Stimulated activated CD4-positive, alpha-beta T cell treated with anti-CD3 and anti-CD28 coated beads, Interleukin-12 subunit alpha, Interleukin-12 subunit beta, amount 100 ng/mL, for 24 hours (primary cell): ENCODE measurements at places on chromosomes 5 and 9.

DNA sequence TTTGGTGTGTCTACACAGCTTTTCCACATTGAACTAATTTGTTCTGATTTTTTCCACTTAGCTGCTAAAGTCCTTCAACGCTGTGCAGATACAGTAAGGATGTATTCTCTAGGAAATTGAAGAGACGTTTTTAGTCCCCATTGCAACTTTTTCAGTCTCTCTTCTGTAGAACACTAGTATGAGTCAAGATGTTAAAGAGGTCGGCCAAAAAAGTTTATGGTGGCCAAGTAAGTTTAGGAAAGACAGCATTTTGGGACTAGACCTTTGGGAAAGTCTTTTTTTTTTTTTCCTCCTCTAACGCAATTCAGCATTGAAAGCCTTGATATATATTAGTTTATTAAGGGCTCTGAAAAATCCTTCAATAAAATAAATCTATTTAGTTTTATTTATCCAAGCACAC lies 243.5 kb upstream of the FBXL7 start:
- DNase-seq, result no peak

DNA sequence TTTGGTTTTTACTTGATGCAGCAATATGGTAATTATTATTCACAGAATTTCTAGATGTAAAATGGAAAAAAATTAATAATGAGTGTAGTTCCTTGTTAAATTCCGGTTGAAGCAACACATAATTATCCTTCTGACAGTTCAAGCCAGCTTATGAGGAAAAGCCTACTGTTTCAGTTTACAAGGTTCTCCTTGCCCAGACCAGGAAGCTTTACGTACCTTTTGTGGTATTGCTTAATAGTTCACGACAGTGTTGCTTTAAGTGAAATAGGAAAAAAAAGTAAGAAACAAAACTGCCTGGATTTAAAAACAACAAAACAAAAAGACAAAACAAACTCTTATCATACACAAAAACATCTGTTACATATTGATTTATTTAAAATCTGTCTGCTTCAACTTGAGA lies 547.3 kb upstream of the C9orf72 start:
- no peak for DNase-seq

GRCh38 chr9:105670315-105670714 lies 8.1 kb downstream of the TAL2 start:
- no peak for DNase-seq

- no peak for DNase-seq
These were observed 3.2 kb downstream of the ROR2 start for GRCh38 chr9:91946653-91947488.

GRCh38 chr9:78807286-78807685 lies 510.4 kb downstream of the PSAT1 start:
- no peak for DNase-seq

GRCh38 chr5:131994090-131994489 lies 17.4 kb downstream of the ACSL6 start:
- no peak for DNase-seq

- no peak for DNase-seq
These were observed 48.0 kb upstream of the CEP78 start for GRCh38 chr9:78187763-78188484.

DNA sequence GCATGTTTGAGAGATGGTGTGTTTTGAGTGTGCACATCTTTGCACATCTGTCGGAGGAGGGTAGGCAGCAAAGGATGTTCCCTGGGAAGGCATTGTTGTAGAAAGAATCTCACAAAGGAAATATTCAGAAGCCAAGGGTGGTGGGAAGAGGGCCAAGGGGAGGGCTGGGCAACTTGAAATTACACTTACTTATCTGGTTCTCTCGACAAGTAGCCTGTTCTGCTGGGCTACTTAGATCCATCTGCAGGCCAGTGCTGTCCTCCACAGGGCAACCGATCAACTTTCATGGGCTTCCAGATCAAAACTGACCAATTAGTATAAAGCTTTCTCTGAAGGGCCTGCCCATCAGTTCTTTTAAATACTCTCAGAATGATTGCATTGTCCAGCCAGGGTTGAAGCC lies 495.2 kb downstream of the GADD45G start:
- DNase-seq, result no peak

DNA sequence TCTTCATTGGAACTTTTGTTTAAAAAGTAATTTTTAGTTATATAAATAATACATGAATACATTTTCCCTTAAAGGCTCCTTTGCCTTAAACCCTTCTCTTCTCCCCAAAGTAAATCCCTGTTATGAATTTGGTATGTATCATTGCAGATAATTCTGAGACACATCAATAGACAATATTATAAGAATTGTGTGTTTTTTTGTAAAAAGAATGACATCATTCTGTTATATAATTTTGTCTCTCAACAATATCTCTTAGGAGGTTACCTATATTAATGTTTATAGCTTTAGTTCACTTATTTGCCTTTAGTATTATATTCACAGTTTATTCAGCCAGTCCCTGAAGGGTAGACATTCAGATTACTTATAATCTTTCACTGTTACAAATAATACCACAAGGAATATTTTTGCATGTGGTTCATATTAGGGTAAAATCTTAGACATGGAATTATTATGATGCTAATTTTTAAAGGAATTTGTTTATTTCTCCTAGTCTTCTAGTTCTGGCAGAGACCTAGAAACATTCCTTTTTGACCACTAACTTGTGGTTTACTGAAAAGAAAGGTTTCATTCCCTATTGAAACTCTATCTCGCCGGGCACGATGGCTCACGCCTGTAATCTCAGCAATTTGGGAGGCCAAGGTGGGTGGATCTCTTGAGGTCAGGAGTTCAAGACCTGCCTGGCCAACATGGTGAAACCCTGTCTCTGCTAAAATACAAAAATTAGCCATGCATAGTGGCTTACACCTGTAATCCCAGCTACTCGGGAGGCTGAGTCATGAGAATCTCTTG lies 105.6 kb downstream of the KCTD16 start:
- DNase-seq, result no peak

GRCh38 chr9:31418419-31418818 lies 966.0 kb upstream of the ACO1 start:
- DNase-seq, result no peak

GRCh38 chr5:96067894-96068614 lies 106.4 kb upstream of the ELL2 start:
- no peak for DNase-seq
